ENCODE measurements at places on chromosomes 3 and 15.

GRCh38 chr3:149368674-149369497 lies 8.6 kb downstream of the TM4SF1 start:
- DNase-seq = peak; percentile 9

GRCh38 chr3:195566797-195567196 lies 16.9 kb downstream of the APOD start:
- DNase-seq = no peak

DNA sequence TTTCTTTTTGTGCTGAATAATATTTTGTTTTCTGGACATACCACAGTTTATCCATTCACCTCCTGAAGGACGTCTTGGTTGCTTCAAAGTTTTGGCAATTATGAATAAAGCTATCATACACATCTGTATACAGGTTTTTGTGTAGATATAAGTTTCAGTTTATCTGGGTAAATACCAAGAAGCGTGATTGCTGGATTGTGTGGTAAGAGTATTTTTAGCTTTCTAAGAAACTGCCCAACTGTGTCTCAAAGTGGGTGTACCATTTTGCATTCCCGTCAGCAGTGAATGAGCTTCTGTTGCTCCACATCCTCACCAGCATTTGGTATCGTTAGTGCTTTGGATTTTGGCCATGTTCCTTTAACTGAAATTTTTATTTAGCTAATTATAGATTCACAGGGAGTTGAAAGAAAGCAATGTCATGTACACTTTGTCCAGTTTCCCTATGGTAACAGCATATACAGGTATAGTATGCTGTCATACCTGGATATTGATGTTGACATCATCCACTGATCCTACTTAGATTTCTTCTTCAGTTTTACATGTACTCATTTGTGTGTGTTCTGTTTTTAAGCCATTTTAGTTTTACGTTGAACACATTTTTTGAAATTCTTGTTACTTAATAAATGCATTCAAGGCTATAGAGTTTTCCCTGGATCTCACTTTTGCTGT lies 11.9 kb downstream of the ARID3B start:
- DNase-seq = no peak

- DNase-seq = no peak
Measured at GRCh38 chr15:69194854-69195253, 34.4 kb downstream of the GLCE start.

GRCh38 chr3:38207254-38208003 lies 42.1 kb downstream of the OXSR1 start:
- DNase-seq = no peak

GRCh38 chr3:38611866-38612265 lies 37.6 kb downstream of the SCN5A start:
- no peak for DNase-seq

GRCh38 chr3:10289787-10290355 lies 2.9 kb downstream of the GHRL start:
- DNase-seq = no peak

- peak; percentile 34 for DNase-seq
Measured at GRCh38 chr15:69891070-69891536, 206.6 kb downstream of the TLE3 start.

GRCh38 chr3:56753206-56753820 lies 48.4 kb downstream of the ARHGEF3 start:
- no peak for DNase-seq

DNA sequence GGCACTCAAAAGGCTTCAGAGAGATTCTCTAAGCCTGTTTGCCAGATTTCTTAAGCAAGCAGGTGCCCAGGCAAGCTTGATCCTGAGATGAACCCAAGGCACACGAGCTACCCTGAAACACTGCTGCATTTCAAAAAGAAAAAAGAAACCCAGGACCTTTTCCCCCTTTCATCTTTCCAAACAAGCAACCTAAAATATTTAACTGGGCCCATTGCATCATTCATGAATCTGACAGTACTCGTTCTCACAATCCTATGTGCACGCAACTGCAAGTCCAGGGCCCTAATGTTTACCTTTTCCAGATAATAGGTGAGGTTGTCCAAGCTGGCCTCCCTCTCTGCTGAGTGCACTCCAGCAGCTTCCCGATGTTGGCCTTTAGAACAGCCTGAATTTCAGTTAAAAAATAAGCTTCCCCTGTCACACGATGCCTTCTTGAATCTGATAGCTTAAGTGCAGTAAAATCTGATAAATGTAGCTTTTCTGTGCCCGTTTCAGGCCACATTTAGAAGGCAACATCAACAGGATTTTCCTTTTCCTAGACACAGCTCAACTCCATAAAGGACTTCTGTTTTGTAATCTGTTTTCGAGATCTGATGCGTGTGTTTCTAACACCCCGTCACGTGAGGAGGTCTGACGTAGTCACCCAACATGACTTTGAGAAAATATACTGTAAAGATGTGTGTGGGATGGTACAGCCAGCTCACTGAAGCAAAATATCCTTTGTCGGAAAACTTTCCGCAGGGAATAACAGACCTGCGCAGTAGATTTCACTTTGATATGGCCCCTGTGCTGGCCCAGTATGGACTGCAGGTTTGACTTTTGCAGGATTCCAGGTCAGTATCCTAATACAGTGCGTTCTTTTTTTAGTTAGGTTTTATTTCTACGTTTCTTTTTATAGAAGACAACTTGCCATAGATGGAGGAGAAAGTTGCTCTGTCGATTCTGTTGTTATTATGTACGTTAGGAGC lies 55.1 kb upstream of the RASA2 start:
- DNase-seq = peak; percentile 43

DNA sequence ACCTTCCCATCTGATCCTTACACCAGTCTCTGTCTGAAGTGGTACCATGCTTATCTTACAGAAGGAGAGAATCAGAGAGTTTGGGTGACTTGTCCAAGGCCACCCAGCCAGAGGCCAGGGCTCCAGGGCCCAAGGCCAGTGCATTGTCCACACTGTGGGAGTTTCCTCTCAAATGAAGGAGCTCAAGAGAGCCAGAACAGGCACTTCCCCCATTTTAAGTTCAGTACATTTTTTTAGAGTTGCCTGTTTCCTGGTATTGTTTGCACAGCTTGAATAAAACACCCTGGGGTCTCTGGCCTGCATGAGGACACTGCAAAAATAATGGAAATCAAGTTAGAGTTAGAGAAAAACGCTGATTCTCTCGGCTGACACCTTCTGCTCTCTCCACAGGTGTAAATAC lies 284.0 kb downstream of the SQOR start:
- DNase-seq = no peak

DNA sequence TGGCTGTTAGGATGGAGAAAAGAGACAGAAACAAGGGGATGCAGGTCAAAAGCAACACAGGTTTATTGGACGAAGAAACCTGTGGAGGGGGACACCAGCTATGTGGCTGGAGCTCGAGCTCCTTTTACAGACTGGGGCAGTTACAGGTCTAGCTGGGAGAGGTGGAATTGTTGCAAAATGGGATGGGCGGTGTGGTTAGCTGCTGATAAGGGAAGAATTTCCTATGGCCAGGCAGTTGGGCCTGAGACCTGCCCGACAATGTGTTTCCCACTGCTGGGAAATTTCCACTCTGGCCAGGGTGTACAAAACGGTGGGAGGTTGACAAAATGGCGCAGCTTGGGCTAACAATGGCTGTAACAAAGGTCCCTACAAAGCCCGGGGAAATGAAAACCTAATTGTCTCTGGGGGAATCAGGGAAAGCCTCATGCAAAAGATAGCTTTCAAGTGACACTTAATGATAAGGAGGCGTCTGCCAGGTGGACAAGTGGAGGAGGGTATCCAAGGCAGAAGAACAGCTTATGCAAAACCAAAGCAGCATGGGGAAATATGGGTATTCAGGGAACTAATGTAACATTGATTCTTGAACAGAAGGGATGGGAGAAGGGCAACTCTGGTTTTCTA lies 137.4 kb upstream of the SGO1 start:
- DNase-seq = no peak

- DNase-seq = no peak
Measured at GRCh38 chr3:197949191-197949777, 706 bp upstream of the RPL35A start.

- no peak for DNase-seq
Measured at GRCh38 chr3:136612512-136612911, 139.7 kb downstream of the STAG1 start.

DNA sequence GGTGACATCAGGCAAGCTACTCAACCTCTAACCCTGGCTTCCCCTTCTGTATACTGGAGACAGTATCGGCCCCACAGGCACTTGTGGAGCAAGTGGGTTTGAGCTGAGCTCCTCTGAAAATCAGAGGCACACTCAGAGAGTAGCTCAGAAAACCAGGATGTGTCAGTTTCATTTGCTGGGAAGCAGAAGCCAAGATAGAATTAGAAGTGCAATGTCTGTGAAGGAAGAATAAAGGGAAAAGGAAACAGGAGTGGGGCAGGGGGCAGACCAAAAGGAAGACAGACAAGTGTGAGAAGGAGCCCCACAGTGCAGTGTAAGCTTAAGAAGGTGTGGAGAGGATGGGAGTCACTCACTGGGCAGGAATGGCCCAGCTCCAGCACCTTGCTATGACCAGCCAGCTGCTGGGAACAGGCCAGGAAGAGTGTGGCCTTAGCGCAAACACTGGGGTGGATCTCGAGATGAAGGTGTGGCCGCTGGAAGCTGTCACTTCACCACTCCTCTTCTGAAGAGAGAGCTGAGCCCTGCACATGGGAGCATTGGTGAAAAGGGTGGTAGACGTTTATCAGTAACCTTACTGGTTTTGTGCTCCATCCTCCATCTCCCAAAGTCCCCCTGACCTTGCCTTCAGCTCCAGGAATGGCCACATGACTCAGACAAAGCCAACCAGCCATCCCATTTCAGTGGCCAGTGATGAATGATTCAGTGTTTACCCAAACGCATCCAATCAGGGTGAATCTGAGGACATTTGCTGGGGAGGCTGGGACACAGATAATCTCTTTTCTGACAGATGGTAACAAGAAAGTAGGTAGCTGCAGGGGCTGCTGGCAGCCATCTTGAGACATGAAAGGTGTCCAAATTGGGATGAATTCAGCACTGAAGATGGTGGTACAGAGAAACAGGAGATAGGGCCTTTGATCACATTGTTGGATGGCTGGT lies 108.4 kb downstream of the SHQ1 start:
- DNase-seq = no peak

DNA sequence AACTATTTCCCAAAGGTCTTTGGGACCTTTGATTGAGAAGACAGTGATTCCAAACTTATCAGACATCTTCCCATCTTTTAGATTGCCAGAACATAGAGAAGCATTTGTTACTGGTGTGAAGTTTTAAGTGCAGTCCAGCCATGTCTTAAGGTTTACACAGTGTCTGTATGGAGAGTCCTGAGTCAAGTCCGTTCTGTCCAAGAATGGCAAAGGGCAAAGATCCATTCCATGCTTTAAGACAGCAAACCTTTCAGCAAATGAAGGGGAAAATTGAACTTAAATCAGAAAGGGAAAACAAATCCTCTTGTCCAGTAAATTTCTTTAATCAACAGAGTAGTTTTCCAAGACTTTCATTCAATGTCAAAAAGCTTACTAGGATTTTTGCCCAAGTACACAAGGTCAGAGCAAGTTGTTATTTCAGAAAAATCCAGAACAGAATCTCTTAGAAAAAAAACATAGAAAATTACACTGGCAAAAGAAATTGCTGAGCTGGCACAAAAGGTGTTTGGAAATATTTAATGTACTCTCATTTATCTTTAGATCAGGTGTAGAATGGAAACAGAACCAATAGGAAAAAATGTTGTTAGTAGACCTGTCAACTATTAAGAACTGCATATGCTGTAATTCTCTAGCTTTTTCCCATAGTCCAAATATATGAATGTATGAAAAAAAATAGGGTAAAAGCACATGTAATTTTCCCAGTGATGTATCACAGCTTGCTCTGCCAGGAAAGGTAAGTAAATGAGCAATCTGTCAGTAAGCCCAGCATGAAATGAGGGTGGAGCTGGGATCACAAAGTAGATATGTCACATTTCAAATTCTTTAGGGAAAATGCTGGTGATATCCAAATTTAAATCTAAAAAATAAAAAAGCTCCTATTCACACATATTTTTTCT lies 1099.9 kb downstream of the TUSC7 start:
- DNase-seq = no peak

DNA sequence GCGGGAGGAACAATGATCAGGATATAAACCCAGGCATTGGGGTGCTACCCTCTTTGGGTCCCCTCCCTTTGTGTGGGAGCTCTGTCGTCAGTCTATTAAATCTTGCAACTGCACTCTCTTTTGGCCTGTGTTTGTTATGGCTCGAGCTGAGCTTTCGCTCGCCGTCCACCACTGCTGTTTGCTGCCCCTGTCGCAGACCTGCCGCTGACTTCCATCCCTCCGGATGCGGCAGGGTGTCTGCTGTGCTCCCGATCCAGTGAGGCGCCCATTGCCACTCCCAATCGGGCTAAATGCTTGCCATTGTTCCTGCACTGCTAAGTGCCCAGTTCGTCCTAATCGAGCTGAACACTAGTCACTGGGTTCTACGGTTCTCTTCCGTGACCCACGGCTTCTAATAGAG lies 1443.7 kb upstream of the CADM2 start:
- no peak for DNase-seq

DNA sequence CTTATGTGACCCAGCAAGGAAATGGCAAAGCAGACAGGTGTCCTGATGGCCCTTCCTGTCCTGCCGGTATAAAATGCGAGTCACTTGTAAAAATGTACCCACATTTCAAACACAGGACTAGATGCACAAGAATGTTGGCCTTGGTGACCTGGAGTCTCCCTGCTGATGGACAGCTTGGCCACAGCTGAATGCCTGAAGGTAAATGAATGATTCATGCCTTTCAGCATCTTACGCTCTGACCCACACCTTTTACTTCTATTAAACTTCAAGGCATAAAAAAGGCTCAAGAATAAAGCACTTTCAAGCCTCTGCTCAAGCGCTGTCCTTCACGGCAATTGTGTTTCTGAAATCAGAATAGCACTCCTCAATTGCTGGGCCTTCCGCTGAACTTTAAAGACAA lies 228.0 kb upstream of the SLCO3A1 start:
- DNase-seq = no peak

- DNase-seq = peak; percentile 59
Measured at GRCh38 chr3:134378384-134378783, 4.1 kb upstream of the AMOTL2 start.

DNA sequence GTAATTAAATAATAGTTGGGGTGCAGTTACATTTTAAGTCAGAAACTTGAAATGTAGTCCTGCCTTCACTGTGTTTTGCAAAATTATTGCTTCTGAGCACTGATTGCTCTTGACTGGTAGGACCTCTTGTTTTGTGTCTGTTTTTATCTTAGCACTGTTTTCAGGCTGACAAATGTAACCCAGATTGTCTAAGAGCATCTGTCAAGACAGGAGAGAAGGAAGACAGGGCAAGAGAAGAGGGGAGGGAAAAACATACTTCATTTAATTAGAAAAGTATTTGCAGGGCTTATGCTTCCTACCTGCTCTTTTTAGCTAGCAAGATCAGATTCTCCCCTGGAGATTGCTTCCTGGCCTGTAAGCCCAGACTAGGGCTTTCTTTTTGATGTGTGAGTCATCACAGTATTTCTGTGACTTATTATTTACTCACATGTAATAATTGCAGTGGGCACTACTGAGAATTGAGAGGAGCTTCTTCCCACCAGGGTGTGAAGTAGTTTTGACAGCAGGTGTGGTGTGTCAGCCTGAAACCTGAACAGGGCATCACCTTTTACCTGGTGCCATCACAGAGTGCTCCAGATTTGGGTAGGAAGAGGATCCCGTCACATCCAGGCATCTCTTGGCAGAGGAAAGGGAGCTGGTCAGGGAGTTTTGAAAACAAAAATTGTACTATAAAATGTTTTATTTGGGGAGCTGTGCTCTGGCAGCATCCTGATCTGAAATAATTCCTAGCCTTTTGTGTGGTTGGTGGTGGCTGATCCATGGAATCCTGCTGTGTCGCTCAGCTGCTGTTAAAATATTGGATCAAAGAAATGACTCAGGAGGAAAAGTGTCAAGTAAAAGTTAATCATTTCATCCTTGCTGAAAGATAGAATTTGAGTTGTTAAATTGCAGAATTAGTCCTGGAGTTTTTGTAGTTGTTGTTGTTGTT lies 98.2 kb downstream of the TMEM108 start:
- DNase-seq = no peak

- no peak for DNase-seq
Measured at GRCh38 chr3:134334901-134335280, 39.4 kb downstream of the AMOTL2 start.
